ENCODE measurements at places on chromosomes 12 and 14.
A peak's percentile ranks its signal among the peaks of the same experiment; 100 is the strongest.

DNA sequence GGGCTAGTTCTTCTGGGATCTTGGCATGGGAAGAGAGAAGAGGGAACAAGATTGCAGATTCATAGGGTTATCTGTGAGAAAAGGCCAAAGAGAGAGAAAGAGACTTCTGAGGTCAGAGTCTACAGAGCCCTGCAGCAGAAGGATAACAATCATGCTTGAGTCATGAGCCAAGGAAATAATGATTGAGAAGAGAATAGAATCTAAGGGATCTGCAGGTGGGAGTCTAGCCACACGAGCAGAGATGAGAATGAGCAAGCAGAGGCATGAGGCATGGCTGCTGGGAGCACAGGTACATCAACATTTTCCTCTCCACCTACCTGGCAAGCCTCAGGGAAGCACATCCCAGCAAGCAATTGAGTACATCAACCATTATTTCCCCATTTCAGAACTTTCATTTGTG lies 303.7 kb downstream of the LRIG3 start:
- H3K27ac ChIP-seq, result no peak overlapping the region
- no peaks in the 10 kb centered on the region for H3K36me3 ChIP-seq
- no peak overlapping the region for H3K4me3 ChIP-seq

GRCh38 chr14:84520711-84521338 lies 1009.1 kb upstream of the FLRT2 start:
- no peak overlapping the region for H3K4me3 ChIP-seq
- DNase-seq, result no peak
- no peaks in the 10 kb centered on the region for H3K4me1 ChIP-seq
- no peaks in the 10 kb centered on the region for H3K27me3 ChIP-seq
- H3K27ac ChIP-seq, result no peak overlapping the region

- no peak overlapping the region for H3K4me3 ChIP-seq
- H3K4me1 ChIP-seq, result peaks cover 3% of the 10 kb centered on the region
- no peaks in the 10 kb centered on the region for H3K27me3 ChIP-seq
- DNase-seq, result no peak
These were observed 162.7 kb downstream of the GRIP1 start for GRCh38 chr12:66516133-66516532.

GRCh38 chr12:6358881-6359280 lies 16.5 kb downstream of the SCNN1A start:
- H3K4me1 ChIP-seq, result no peaks in the 10 kb centered on the region
- H3K27ac ChIP-seq, result no peak overlapping the region
- peaks cover 32% of the 10 kb centered on the region for H3K36me3 ChIP-seq
- no peaks in the 10 kb centered on the region for H3K27me3 ChIP-seq
- DNase-seq, result no peak

GRCh38 chr14:51189600-51190376 lies 50.3 kb upstream of the TMX1 start:
- H3K27me3 ChIP-seq, result no peaks in the 10 kb centered on the region
- no peak overlapping the region for H3K27ac ChIP-seq
- no peak for DNase-seq
- H3K4me1 ChIP-seq, result no peaks in the 10 kb centered on the region
- H3K4me3 ChIP-seq, result no peak overlapping the region
- no peaks in the 10 kb centered on the region for H3K36me3 ChIP-seq

DNA sequence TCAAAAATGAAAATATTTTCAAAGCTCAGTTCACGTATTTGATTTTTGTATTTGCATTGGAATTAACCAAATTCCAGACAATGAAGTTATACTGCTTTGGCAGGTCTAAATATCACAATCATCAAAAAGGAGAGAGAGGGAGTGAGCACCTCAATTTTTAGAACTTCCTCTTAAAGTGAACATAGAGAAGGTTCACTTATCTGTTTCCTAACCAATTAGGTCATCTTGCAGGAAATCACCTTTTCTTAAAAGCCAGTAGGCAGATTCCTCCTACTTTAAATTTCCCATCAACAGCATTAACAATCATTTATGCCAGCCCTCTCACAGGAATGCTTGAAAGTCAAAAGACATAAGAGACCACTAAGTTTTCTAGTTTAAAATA lies 388.7 kb downstream of the ZFP36L1 start:
- no peaks in the 10 kb centered on the region for H3K27me3 ChIP-seq
- H3K36me3 ChIP-seq, result no peaks in the 10 kb centered on the region
- H3K27ac ChIP-seq, result no peak overlapping the region
- no peak overlapping the region for H3K4me3 ChIP-seq

DNA sequence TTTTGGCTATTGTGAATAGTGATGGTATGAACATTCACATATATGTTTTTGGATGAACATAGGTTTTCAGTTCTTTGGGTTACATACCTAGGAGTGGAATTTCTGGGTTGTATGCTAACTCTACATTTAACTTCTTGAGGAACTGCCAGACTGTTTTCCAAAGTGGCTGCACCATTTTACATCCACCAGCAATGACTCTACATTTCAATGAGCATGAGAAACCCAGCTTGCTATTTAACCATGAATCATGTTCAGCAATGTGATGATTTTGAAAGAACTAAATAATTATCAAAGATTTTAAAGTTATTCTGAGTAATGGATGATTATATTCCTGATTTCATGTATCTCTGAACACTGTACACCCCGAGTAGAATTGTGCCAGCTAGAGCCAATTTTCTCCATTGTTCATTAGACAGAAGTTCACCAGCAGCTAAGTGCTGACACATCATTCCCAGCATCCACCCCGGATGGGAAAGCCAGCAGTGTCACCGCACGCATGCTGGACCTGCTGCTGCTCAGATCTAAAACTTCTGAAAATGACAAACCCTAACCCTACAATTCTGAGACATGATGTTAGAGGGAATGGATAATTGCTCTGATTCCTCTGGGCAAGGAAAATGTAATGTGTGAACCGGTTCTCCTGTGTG lies 13.3 kb upstream of the ANAPC5 start:
- H3K27me3 ChIP-seq, result no peaks in the 10 kb centered on the region
- H3K4me1 ChIP-seq, result no peaks in the 10 kb centered on the region
- no peaks in the 10 kb centered on the region for H3K36me3 ChIP-seq

DNA sequence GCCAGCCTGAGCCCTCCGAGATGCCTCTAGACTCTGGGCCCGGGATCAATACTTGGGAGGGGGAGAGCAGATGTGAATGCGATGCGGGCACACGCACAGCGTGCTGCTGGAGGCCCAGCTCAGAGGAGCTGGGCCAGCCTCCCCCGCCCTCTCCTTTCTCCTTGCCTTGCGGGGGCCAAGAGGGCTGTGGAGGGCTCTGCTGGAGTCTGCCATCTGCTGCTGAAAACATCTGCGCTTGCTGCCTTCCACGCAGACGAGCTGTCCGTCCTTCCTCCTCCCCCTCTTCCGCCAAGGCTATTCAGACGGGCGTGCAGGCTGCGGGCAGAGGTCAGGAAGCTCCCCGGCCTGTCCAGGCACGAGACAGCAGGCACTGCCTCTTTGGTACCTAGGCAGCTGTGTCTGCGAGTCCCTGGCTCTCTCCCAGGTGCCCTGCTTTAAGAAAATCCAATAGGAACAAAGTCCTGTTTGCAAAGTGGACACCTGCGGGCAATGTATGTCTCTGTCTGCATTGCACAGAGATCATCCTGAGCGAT lies 75.2 kb downstream of the SPRING1 start:
- no peaks in the 10 kb centered on the region for H3K27me3 ChIP-seq
- no peak overlapping the region for H3K27ac ChIP-seq
- peak; percentile 57 for DNase-seq
- peaks cover 2% of the 10 kb centered on the region for H3K36me3 ChIP-seq
- no peak overlapping the region for H3K4me3 ChIP-seq

GRCh38 chr14:54591866-54592265 lies 24.9 kb downstream of the SAMD4A start:
- no peak overlapping the region for H3K4me3 ChIP-seq
- no peaks in the 10 kb centered on the region for H3K36me3 ChIP-seq
- H3K27ac ChIP-seq, result no peak overlapping the region
